ENCODE measurements at places on chromosomes 5 and 9. TPM values are rescaled to one million over a fixed set of nuclear protein-coding genes. Genes with fewer than 3 reads are reported as not detected.

SH3TC2 gene
- total RNA-seq: 0.13 TPM

NPR3 gene
- 73.3 TPM for total RNA-seq

DNA sequence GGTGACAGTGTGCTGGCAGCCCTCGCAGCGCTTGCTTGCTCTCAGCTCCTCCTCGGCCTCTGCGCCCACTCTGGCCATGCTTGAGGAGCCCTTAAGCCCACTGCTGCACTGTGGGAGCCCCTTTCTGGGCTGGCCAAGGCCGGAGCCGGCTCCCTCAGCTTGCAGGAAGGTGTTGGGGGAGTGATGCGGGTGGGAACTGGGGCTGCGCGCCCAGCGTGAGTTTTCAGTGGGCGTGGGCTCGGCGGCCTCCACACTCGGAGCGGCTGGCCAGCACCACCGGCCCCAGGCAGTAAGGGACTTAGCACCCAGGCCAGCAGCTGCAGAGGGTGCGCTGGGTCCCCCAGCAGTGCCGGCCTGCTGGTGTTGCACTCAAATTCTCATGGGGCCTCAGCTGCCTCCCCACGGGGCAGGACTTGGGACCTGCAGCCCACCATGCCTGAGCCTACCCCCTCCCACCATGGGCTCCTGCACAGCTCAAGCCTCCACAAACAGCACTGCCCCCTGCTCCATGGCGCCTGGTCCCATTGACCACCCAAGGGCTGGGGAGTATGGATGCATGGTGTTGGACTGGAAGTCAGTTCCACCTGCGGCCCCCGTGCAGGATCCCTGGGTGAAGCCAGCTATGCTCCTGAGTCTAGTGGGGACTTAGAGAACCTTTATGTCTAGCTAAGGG is 223.1 kb upstream of the PTPRD start:
- no peak for DNase-seq

LCN15 gene
- total RNA-seq: 0.49 TPM

GRCh38 chr5:4954048-4954447 is 186.1 kb upstream of the ADAMTS16 start:
- DNase-seq: no peak

- no peak for DNase-seq
Observed at GRCh38 chr5:87392170-87392569, 20.6 kb downstream of the CCNH start.

DNA sequence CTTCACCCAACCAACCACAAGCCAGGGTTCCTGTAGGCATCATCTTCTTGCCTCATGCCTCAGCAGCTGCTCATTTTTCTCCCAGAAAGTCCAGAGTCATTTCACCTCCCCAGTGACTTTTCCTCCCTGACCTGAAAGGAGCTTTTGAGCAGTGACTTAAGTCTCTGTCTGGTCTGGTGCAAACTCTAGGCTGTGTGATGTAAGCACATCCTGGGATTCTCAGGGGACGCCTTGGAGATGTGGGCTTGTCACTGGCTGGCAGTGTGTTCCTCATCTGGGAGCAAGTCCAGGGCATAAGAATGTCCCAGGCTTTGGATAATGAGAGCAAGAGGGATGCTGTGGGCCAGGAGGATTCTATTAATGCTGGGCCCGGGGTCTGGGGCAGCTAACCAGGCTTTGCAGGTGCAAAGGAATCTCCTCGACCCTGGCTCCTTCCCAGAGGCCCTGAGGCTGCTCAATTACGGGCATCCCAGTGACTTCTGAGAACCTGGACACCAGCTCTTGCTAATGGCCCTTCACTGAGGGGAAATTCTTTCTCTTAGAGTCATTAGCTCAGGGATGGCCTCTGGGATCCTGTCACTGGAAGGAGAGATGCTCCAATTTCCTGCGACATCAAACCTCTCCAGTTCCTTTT is 211.0 kb upstream of the PANK3 start:
- DNase-seq: no peak

DNA sequence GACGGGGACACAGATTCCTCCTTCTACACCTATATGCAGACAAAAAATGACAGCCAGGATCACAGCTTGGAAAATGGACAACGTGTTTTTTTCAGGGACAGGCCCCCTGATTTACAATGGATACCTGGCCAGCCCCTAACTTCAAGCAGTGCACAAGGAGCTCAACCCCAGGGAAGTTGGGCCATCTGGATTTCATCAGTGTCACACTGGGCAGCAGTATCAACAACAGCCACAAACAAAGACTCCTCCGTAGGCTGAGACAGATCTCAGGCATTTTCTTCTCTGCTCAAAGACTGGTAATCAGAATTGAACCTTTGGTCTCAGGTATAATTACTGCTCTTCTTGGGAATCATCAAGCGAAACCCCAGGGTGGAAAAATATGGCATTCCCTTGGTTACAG is 374.0 kb downstream of the ZNF608 start:
- DNase-seq: no peak

- DNase-seq: peak; percentile 47
Observed at GRCh38 chr9:36136272-36136893, at the start of gene GLIPR2. Gene GLIPR2 (plus strand): TSS chr9:36136733. CDS start chr9:36136779, 46 bp downstream.

GRCh38 chr9:34126207-34127034 is at the start of gene DCAF12:
Gene DCAF12 (minus strand): TSS chr9:34126698. CDS start chr9:34126431, 267 bp downstream.
- DNase-seq: peak; percentile 91

SLCO6A1 gene
- 0.51 TPM for total RNA-seq

DNA sequence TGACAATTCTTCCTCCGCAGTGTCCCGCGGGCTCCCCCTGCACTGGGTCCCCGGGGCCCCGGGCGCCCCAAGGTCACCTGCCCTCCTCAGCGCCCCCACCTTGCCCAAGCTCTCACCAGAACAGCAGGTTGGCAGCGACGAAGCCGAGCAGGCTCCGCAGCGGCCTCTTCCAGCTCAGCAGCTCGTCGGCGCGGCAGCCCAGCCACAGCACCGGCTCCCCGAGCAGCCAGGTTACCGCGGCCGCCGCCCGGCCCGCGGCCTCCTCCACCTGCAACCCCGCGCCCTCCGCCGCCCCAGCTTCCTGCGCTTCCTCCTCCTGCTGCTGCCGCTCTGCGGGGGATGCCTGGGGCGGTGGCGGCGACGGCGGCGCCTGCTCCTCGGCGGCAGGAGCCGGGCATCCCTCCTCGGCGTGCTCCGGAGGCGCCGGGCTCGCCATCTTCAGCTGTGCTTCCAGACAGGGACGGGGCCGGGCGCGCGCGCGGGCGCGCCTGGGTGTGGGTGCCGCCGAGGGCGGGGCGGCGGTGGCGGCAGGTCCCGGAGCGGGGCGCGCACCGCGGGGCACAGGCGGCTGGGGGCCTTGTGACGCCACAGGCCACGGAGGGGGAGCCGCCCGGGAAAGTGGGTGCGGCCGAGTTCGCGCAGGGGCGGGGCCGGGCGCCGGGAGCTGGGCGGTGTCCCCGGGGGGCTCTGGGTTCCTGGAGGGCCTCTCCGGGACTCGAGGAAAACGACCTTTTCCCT is at the start of gene RETREG1:
Gene RETREG1, minus strand, starts transcription at position 462 of the 738 bp plus-strand sequence. Its CDS starts 26 bp downstream, at position 436.
- peak; percentile 48 for DNase-seq

DNA sequence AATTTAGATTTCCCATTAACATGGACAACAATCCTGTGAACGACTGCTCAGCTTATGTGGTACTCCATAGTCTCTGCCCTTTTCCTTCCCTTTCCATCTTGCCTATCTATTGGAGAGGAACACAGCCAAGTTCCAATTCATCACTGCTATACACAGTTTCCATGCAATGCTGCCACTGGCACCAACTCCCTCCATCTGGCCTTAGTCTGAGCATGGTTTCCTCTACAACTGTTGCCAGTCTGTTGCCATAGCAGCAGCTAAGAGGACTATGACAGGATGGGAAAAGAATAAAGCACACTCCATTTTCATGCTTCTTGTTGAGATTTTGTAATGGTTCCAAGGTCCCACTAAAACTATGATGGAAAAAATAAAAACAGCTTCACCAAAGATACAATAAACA is 189.0 kb downstream of the HCN1 start:
- DNase-seq: peak; percentile 8

- peak; percentile 67 for DNase-seq
Observed at GRCh38 chr9:4762886-4763541, 22.0 kb upstream of the AK3 start.

AQP3 gene
- total RNA-seq: 6.0 TPM

GRCh38 chr9:91833096-91833877 is 116.7 kb downstream of the ROR2 start:
- DNase-seq: no peak

DNA sequence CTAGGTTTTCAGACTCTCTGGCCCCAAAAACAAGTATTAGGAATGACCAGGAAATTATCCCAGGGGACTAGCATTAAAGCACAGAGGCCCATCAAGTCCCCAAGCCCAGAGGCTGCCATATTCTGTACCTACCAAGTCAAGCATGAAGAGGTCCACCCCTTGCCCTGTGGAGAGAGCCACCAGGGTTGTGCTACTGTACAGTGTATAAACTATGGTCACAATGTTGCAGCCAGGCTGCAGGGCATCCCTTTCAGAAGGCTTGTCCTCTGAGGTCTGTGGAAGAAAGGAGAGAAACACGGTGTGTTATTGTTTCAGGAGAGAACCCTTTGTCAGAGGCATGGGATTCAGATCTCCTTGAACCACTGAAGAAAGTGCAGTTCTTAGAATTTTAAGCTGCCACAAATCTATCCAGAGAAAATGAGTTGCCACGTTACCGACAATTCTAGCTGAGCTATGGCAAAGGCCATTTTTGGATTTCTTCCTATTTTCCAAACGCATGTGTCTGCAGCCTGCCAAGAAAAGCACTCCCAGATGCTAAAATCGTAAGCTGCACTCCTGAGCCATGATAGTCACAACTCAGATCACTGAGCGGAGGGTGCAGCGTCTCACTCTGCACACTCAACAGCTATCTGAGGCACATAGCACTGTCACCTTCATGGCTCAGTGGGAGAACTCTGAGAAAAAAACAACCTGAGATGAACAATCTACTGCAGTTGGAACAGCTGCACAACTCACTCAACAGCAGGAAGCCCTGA is 45.5 kb upstream of the SPATA31E1 start:
- no peak for DNase-seq

- DNase-seq: peak; percentile 22
Observed at GRCh38 chr5:176388003-176388443, 375 bp downstream of the NOP16 start.

FOXD4L5 gene
- total RNA-seq: 0.10 TPM

DNA sequence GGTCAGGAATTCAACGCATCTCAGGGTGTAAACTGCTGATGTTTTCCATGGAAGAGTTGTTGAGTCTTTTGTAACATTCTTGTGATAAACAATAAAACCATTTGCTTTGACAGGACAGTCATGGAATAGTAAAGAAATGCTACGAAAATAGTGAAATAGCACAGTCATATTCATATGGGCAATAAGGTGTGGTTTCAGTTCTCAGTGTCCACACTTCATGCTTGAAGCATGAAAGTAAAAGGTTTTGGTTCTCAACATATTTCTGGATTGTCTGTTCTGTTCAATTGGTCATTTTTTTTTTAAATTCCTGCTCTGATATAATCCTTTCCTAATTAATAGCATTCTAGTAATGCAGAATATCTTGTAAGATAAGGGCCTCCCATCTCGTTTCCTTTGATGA is 467.6 kb upstream of the ZNF608 start:
- no peak for DNase-seq

- no peak for DNase-seq
Observed at GRCh38 chr5:97131139-97131710, 11.2 kb downstream of the LIX1 start.

APC gene
- 66.5 TPM for total RNA-seq

DNA sequence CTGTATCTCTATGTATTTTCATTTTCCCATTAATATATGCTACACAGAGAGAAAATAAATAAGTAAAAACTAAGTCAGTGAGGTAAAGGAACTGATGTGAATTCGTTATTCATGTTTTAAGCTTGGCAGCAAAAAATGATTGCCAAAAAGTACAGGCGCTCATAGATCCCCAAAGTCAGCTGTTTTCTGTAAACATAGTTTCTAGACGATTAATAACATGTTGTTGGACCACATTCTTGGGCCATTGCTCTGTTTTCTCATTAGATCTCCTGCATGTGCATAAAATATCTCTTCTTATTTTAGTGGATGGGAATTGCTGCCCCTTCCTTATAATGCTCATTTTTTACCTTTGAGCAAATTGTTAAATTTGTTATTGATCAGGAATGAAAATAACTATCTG is 215.2 kb downstream of the TLE1 start:
- no peak for DNase-seq

DEPDC1B gene
- total RNA-seq: 6.4 TPM

PCDHB12 gene
- 8.4 TPM for total RNA-seq

DNA sequence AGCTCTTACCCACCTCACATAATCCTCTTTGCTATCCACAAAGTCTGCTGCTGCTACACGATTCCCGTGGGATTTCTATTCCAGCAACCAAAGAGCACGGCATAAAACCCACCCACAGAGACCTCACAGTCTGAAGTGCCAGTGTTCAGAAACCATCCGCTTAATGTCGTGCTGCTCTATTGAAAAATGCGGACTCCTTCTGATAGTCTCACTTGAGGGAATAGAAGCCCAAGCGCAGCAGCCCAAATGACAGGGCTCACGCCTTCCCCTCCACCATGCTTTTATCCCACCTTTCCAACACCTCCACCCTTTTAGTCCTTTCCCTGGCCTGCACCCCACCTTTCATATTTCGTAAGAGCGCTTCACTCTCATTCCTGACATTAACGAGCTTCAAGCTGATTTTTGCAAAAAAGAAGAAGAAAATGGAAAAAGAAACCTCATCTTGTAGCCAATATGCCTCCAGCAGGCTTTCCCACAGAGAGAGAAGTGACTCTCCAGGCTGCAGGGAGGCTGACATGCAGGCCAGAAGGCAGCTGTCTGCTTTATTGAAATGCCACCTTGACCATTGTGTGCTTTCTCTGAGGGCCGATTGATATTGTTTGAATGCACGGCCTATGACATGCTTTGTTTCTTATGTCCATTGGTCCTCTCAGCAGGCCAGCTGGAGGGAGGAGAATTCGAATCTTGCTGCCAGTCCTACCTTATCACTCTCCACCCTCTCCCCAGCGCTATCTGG is 70.6 kb upstream of the PCSK1 start:
- DNase-seq: no peak

SPINK13 gene
- not detected for total RNA-seq

ADGRD2 gene
- total RNA-seq: not detected

ITK gene
- not detected for total RNA-seq

GRCh38 chr9:29564564-29564963 is 1991.3 kb upstream of the C9orf72 start:
- DNase-seq: no peak

DNA sequence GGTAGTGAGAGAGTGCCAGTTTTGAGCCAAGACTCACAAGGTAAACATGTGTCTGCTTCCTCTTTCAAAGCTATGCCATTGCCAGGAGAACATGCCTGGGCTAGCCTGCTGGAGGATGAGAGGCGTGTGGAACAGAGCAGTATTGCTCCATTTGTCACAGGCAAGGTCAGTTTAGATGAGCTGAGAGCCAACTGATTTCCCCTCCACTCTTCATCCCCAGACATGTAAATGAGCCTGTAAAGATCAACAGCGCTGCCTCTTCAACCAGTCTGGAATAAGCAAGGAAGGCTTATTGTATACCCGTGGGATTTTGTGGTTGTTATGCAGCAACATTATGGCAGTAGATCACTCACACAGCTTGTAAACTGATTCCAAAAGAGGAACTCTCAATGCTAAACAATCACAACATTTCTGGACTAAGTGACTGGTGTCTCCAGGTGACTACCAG is 8.2 kb upstream of the GDNF start:
- DNase-seq: no peak

IFNE gene
- not detected for total RNA-seq

All from endothelial cell (in vitro differentiated cells).